ENCODE measurements at places on chromosomes 7 and 10. TPM values are rescaled to one million over a fixed set of nuclear protein-coding genes. Genes with fewer than 3 reads are reported as not detected.
A peak's percentile ranks its signal among the peaks of the same experiment; 100 is the strongest.

GRCh38 chr7:119988401-119988800 is 284.6 kb upstream of the KCND2 start:
- no peak overlapping the region for H3K4me3 ChIP-seq
- no peak overlapping the region for H3K27ac ChIP-seq
- no peaks in the 10 kb centered on the region for H3K27me3 ChIP-seq
- no peaks in the 10 kb centered on the region for H3K4me1 ChIP-seq
- no peak for DNase-seq

GRCh38 chr7:93475811-93476210 is 98.7 kb downstream of the CALCR start:
- no peak overlapping the region for H3K27ac ChIP-seq
- no peak overlapping the region for H3K4me3 ChIP-seq
- no peaks in the 10 kb centered on the region for H3K4me1 ChIP-seq
- peaks cover 8% of the 10 kb centered on the region for H3K27me3 ChIP-seq

GRCh38 chr7:38658921-38659320 is 27.7 kb upstream of the AMPH start:
- no peaks in the 10 kb centered on the region for H3K36me3 ChIP-seq
- H3K27me3 ChIP-seq = no peaks in the 10 kb centered on the region
- H3K27ac ChIP-seq = no peak overlapping the region
- H3K4me1 ChIP-seq = no peaks in the 10 kb centered on the region
- no peak for DNase-seq

GRCh38 chr7:132697003-132697402 is 120.7 kb upstream of the PLXNA4 start:
- no peaks in the 10 kb centered on the region for H3K4me1 ChIP-seq
- DNase-seq = no peak
- H3K27ac ChIP-seq = no peak overlapping the region
- H3K36me3 ChIP-seq = no peaks in the 10 kb centered on the region

FGFBP3 gene
- 2.3 TPM for total RNA-seq

SRGN gene
- total RNA-seq = 133 TPM

DNA sequence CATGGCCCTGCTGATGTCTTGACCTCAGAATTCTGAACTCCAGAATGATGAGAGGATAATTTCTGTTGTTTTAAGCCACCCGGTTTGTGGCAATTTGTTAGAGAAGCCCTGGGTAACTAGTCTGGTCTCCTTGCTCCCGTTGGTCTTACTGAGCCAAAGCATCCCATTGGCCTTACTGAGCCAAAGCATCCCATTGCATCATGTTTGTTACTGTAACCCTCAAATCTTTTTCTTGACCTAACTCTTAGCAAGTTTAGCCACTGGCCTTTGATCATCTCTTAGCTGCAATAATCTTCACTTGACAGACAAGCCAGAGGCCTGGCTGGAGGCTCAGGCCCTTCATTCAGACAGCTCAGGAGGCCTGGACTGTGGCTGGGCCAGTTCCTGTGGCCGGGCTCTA is 21.8 kb downstream of the TBXAS1 start:
- H3K27ac ChIP-seq = no peak overlapping the region
- H3K4me1 ChIP-seq = peaks cover 3% of the 10 kb centered on the region
- no peaks in the 10 kb centered on the region for H3K27me3 ChIP-seq
- H3K36me3 ChIP-seq = no peaks in the 10 kb centered on the region
- no peak overlapping the region for H3K4me3 ChIP-seq

GALNT17 gene
- total RNA-seq = 6.0 TPM

RNF32 gene
- total RNA-seq = 1.5 TPM

GRCh38 chr7:138982204-138982623 is 1.0 kb upstream of the KIAA1549 start:
- DNase-seq = peak; percentile 73
- no peak overlapping the region for H3K4me3 ChIP-seq
- peaks cover 21% of the 10 kb centered on the region for H3K4me1 ChIP-seq

Measured in adrenal gland (tissue), 19 donors.